Endothelial cell of umbilical vein (primary cell): ENCODE measurements at places on chromosomes 7 and 10. TPM values are rescaled to one million over a fixed set of nuclear protein-coding genes. Genes with fewer than 3 reads are reported as not detected.

DNA sequence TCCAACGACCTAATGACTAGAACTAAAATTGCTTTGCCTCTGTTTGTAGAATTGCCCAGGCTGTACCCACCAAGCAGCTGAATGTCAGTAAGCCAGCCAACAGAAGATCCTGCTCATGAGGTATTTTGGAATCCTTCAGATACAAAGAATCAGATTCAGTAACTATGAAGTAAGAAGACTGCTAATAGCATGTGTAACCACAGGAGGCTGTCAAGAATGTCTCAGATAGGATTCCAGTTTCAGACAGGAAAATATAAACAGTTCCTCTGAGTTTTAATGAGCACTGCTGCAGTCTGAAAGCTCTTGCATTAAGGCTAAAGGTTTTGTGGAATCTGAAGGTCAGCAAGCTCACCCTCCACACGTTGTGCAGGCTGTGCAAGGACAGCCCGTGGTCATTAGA lies 112.6 kb upstream of the ADAM12 start:
- DNase-seq = no peak

DNA sequence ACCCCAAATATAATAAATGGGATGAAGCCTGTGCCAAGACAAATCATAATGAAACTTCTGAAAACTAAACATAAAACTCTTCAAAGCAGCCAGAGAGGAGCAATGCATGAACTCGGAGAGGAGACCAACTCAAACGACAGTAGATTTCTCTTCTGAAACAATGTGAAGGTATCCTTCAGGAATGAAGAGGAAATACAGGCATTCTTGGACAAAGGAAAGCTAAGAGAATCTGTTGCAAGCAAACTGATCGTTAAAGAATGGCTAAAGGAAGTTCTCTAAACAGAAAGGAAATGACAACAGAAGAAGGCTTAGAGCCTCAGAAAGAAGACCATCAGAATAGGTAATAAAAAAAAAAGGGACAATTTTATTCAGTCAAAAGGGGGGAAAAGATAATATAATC lies 6.6 kb downstream of the GNA12 start:
- DNase-seq = peak; percentile 68

COA1 gene
- 55.1 and 58.0 TPM in 2 replicates for total RNA-seq

GRCh38 chr10:131137223-131137622 lies 174.3 kb downstream of the TCERG1L start:
- no peak for DNase-seq

DNA sequence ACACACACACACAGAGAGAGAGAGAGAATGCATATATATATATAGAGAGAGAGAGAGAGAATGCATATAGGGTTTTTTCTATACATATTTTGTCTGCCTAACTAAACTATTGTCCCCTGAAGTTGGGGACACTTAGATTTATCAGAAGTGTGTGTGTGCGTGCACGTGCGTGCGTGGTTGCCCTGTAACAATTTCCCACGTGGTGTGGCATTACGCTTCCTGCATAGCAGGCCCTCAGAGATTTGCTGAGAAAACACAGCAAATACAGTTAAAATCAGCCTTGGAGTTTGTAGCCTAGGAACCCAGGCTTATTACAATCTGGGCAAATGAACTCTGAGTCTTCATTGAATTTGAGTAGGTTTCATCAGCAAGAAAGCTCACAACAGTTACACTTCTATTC lies 14.7 kb downstream of the RNF32 start:
- DNase-seq = no peak

GRCh38 chr7:71457021-71457420 lies 325.1 kb downstream of the GALNT17 start:
- no peak for DNase-seq

DNA sequence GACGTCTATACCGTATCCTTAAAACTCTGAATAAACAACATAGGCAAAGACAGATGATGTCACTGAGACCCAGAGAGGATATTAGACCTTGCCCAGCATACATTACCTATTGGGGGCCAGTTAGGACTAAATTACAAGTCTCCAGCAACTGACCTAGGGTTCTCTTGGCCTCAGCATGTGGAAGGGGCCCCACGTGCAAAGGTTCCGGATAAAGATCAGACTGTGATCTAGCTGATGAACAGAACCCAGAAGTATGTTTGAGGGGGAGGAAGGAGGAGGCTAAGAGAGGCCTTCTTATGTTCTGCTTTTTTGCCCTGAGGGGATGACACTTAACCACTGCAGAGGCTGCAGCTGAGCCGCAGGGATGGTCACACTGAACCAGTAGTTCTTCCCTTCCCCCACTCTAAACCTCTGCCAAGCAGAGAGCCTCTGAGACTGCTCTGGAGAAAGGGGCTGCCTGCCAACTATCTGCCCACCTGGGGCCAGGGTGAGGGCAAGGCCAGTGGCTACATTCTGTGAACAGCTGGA lies 24.0 kb upstream of the KMT2C start:
- DNase-seq = no peak

FHIP2A gene
- 34.8 and 39.6 TPM in 2 replicates for total RNA-seq

KNDC1 gene
- total RNA-seq = not detected in 2 replicates

GRCh38 chr7:104412911-104413310 lies 84.5 kb downstream of the LHFPL3 start:
- no peak for DNase-seq

CTAGE15 gene
- not detected in 2 replicates for total RNA-seq

PRSS58 gene
- total RNA-seq = not detected in 2 replicates

DNA sequence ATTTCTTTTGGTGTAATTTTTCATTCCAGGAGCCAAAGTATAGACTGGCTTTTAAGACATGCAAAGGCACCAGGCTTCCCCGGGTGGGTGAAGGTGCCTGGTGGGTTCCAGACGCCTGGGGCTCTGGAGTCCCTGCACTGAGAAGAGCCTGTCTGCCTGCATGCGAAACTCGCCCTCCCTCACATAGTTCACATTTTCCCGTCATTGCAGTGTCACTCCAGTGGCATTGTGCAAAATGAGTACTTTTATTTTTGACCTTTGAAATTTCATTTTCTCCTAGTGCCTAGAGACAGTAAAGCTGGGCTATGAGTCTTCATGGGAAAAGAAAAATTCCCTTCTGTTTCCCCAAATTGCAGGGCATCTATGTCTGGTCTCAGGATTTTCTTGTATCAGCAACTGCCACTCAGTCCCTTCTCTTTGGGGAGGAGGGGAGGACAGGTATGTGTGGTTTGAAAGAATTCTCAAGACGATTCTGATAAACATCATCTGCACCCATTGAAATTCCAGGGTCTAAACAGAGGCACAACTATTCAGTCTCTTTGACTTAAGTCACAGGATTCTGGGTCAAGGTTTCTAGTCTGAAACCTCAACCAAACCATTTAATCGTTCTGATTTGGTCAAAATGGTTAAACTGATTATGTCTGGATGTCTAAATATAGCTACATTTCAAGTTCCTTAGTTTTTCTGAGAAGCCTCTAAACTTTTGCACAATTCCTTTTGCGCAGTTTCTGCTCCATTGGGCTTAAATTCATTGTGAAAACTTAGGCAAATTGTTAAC lies 107.8 kb downstream of the CYP26A1 start:
- DNase-seq = no peak

GRCh38 chr10:128451879-128452278 lies 325.7 kb upstream of the MKI67 start:
- no peak for DNase-seq

DNA sequence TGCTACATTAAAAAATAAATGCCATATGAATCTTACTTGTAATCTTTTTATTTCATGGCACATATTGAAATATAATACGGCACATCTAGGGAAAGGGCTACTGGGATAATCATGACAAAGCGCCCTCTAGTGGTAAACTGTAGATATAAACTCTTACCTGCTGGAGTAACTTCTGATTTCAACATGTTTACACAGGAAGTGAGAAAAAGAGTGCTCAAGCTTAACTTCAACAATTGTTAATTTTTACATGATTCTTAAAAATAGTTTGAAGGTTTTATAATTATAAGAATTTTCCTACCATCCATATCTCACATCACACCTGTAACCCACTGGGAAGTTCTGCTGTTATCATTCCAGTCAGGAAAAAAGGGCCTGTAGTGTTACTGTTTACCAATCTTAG lies 2.0 kb upstream of the HEPACAM2 start:
- peak; percentile 67 for DNase-seq

GRCh38 chr7:11957956-11958355 lies 126.0 kb upstream of the THSD7A start:
- no peak for DNase-seq

GRCh38 chr10:95864906-95865813 lies 42.6 kb upstream of the CC2D2B start:
- DNase-seq = peak; percentile 69

UROS gene
- 38.4 and 40.2 TPM in 2 replicates for total RNA-seq

DNA sequence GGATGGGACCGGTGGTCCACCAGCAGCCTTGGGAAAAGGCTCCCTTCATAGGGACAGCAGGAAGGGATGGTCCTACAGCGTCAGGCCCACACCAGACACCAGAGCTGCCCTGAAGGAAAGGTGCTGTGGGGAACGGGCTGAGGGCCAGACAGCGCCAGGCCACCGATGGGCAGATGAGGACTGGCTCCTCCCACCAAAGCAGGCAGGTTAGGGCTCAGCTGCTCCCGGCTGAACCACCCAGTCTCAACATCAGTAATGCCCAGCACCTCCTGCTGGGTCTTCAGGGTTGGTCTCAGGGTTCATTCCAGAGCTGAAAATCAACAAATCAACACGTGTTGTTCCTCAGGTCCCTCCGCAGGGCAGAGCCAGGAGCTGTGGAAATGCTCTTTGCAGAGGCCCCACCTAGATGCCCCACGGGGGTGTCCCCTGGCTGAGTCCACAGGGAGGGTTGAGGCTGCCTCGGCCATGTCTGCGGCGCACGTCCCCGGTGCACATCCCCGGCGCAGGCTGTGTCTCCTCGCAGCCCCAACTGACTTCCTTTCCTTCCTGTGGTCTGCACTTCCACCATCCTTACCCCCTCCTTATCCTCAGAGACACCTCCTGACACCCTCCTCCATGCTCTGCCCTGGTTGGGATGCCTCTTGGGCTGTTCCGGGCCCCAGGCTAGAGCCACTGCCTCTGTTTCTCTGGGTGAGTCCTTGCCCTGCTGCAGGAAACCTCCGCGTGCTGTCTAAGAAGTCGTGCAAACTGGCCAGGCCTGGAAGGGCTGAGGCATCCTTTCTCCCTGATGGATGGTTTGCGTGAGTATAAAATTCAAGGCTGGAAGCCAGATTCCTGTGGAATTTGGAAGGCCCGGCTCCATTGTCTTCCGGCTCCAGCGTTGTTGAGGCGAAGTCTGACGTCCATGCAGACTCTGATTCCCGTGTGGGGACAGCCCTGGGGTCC lies 32.8 kb upstream of the CFAP46 start:
- no peak for DNase-seq

- no peak for DNase-seq
Observed at GRCh38 chr7:111004310-111004901, 86.5 kb upstream of the LRRN3 start.

CLDN3 gene
- total RNA-seq = 0.62 and 0.95 TPM in 2 replicates

KCND2 gene
- total RNA-seq = 0.05 TPM in 1 of 2 replicates, not detected in the other
